Right renal cortex interstitium (tissue), 3 donors: ENCODE measurements at places on chromosomes 4 and X.

DNA sequence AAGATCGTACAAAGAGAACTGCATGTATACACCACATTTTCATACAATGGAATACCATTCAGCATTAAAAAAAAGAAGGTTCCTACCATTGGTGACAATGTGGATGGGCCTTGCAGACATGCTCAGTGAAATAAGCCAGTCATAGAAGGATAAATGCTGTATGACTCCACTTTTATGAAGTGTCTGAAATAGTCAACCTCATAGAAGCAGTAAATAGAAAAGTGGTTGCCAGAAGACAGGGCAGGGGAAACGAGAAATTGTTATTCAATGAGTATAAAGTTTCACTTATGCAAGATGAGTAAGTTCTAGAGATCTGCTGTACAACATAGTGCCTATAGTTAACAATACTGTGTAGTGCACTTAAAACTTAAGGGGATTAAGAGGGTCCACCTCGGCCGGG is 257.5 kb upstream of the FTHL17 start:
- DNase-seq, result no peak

- DNase-seq, result no peak
Measured at GRCh38 chrX:77917294-77917933, 6.9 kb downstream of the ATP7A start.

- no peak for DNase-seq
Measured at GRCh38 chr4:126202226-126202625, 887.5 kb downstream of the FAT4 start.

DNA sequence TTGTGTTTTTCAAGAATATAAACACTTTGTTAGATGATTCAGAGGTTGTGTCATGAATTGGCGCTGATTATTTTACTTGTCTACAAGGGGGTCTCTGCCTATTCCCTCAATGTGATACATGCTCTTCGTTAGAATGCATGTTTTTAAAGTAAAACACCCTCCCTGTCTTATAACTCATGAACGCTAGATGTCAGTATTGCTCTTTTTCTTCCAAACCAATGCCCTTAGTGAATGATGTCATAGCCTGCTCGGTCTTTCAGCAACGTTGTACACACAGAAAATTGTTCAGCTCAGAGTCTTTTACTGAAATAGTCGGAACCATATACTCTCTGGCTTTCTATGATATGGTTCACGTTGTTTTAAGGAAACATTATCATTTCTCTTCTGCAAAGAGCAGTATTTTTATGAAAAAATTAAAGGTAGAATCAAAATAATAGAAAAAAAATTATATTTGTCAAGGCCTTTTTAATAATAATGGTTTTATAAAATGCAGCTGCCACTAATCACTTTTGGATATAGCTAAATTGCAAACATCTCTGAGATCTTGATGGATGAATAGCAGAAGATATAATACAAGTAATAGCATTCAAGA is 292.9 kb downstream of the TLL1 start:
- peak; percentile 71 for DNase-seq

DNA sequence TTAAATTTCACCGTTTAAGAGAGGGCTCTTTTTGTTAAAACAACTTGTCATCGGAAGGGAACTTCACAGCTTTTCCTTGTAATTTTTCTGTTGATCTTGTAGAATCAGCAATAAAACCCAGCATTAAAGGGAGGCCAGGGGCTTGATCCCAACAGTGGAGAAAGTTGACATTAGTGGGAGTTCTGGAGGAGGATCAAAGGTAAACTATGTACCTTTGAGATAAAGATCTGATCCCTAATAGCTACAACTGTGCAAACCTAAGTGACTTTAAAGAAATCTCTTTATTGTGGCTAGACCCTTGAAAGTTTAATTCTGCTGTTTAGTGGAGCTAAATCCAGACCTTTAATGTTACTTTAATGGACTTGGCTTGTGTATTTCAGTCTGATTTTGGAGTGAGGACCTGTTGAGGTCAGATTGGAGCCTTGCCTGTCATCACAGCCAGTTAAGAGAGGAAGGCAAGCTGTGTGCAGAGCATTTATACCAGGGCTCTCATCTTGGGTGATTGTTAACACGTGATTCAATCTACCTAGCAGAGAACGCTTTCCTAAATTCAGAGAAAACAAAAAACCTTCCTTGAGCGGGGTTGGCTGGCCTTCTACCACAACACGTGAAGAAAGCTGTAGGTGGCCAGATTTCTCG is 1.7 kb downstream of the DOCK11 start:
- no peak for DNase-seq

GRCh38 chr4:6250235-6250983 is 19.2 kb upstream of the WFS1 start:
- DNase-seq, result peak; percentile 64

DNA sequence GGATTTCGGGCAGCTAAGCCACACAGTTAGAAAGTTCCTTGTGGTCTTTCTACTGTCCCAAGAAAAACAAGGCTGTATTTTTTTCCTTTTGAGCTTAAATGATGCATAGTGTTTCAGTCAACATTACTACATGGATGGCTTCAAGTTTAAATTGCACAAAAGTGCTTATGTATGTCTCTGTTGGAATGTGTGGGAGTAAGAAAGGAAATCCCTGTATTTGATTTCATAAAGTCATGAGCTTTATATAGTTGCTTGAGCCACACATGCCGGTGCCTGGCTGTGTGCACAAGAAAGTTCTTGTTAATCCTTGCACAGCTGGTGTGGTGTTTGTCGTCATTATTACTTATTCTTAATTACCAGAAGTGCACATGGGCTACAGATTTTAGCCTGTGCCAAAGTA is 262.2 kb downstream of the ARHGAP10 start:
- no peak for DNase-seq
